ENCODE measurements at places on chromosomes 13 and 19.

- no peak for DNase-seq
Measured at GRCh38 chr13:92346046-92346445, 880.6 kb upstream of the GPC6 start.

DNA sequence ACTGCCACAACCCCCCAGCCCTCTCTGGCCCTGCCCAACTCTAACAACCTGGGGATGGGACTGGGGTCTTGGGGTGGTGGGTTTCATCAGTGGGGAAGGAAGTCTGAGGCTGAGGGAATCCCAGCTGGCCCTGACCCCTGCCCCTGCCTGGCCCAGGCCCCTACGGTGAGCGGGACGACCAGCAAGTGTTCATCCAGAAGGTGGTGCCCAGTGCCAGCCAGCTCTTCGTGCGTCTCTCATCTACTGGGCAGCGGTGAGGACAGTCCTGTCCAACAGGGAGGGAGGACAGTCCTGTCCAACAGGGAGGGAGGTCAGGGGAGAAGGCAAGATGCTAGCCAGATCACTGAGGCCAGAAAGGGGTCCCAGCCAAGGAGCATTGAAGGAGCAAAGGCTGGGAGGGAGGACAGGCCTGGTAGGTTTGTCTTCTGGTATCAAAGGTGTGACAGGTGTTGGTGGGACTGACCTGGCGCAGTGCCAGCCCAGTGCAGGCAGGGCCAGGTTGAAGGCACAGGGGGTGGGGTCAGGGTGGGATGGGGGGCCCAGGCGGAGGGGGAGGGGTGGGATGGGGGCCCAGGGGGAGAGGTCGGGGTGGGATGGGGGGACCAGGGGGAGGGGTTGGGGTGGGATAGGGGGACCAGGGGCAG, 12.1 kb upstream of the LTBP4 start:
- DNase-seq: no peak

DNA sequence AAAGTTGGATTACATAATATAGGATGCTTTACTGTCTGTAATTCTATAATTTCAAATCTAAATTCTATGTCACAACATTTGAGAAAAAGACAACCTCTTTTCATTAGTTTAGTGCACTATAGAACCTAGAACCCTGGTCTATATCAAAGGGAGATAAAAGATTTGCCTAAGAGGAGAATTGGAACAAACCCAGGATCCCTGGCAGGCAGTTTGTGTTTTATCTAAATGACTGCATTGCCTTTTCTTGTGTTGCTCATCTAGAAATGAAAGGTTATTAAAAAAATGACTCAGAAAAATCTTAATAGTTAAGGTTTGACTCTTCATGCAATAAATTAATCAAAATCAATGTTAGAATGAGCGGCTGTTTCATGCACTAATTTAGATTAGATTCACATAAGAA, 96.7 kb downstream of the PCDH9 start:
- no peak for DNase-seq

DNA sequence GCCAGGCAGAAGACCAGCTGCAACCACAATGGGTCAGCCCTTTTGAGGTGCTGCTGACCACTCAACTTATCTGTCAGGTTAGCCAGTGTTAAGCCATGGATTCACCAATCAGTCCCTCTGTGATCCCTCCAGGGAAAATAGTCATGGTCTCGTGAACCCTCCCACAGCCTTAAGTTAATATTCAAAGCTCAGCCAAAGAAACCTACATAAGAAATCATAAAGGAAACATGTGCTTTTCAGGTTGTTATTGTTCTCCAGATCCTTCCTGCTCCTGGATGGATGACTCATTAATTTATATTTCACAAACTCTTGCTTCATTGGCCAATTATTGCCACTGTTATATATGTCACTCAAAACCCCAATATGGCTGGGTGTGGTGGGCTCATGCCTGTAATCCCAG, 161.9 kb downstream of the B3GLCT start:
- DNase-seq: no peak

- DNase-seq: peak; percentile 70
Measured at GRCh38 chr19:46840498-46840942, 10.1 kb downstream of the AP2S1 start.

GRCh38 chr13:25170554-25171111, 1.5 kb downstream of the AMER2 start:
- DNase-seq: no peak

DNA sequence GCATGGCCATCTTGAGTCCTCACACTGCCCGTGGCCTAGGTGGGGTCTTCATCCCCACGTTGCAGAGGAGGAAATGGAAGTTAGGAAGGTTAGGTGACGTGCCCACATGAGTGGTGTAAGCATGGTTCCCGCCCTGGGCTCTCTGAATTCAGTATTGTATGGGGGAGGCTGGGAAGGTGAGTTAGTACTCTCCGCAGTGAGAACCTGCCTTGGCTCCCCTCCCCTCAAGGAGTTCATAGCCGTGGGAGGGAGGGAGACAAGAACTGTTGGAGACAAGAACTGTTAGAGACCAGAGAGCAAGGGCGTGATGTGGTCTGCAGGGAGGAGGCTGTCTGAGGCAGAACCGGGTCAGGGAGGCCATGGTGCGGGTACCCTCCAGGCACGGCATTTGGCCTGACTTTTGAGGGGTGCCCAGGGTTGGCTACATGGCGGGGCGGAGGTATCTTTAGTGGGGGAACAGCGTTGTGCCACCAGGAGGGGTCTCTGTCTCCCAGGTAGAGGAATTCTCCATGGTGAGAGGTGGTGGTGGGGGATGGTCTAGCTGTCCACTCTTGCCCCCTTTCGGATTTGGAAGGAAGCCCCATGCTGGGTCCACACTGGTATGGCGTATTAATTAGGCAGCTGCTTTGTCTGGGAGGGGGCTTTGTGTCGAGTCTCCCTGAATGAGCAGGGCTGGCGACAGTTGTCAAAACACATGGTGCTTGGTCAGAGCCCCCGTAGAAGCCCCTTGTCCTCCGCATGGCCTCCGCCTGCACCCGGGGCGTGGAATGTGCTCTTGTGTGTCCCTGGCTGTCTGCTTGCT, 45.8 kb downstream of the CAPN12 start:
- DNase-seq: no peak

GRCh38 chr19:51372021-51372648, 319 bp downstream of the NKG7 start:
- no peak for DNase-seq

DNA sequence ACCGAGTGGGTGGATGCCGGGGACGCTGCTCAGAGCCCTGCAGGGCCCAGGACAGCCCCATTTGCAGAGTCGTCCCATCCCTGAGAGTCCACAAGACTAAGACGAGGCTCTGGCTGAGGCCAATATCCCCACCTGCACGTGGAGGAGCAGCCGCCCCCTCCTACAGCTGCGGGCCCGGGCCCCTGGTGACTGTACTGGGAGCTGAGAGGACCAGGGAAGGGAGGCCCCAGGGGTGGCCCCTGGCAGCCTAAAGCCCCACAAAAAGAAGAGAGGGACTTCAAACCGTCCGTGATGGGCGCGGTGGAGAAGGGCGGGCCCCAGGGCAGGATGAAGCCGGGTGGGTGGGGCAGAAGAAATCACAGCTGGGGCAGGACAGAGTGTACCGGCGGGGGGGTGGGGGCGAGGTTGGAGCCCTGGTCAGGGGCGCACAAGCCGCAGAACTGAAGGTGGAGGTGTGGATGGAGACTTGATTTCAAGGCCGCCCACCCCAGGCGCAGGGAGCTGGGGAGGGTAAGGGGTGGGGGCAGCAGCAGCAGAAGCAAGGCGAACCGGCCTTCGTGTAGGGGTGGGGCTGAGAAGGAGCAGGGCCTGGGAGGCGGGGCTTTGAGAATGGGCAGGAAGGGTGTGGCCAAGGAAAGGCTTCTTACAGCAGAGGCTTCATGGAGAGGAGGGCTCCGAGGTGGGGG, 12.9 kb downstream of the CFD start:
- peak; percentile 57 for DNase-seq

- no peak for DNase-seq
Measured at GRCh38 chr13:95530178-95530577, 22.3 kb upstream of the CLDN10 start.

DNA sequence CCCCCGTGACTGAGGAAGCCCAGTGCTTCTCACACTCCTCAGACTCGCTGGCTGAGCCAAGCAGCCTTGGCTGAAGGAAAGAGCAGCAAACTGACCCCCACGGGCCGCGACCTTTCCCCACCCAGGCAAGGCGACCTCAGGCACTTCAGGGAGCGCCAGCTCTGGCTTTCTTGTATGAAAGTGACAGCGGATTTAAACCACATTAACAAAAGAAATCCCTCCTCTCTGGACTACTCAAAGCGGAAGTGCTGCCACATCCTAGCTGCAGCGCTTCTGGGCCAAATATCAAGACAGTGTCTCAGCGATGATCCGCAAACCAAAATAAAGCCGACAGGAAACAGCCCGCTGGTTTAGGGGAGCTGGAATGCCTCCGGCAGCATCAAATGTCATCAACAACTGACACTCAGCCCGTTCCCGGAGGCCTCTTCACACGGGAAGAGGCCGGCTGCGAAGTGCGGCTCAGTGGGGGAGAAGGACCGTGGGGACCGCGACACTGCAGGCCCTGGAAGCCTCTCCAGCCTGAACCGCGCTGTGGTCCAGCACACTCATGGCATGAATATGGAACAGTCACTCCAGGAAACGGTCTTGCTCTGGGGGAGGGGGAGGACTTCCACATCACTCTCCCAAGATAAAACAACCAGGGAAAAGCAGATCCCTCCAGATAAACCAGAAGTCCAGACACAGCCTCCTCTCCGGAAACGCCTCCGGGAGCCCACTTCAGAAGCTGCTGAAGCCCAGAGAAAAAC, 1.4 kb downstream of the RASA3 start:
- DNase-seq: no peak

DNA sequence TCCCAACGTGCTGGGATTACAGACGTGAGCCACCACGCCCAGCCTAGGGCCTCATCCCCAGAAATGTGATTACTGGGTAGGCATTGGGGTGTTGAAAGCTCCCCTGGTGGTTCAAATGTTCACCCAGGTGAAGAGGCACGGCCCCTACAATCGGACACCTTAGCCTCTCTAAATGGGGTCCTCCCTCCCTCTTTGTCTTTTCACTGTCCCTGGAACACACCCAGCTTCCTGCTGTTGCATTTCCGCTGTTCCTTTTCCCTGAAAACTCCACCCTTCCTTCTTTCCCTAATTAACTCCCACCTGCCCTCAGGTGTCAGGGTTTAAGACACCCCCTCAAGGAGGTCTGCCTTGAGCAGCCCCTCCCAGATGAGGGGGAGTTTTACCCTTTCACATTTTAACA, 3.6 kb upstream of the PRODH2 start:
- DNase-seq: no peak

DNA sequence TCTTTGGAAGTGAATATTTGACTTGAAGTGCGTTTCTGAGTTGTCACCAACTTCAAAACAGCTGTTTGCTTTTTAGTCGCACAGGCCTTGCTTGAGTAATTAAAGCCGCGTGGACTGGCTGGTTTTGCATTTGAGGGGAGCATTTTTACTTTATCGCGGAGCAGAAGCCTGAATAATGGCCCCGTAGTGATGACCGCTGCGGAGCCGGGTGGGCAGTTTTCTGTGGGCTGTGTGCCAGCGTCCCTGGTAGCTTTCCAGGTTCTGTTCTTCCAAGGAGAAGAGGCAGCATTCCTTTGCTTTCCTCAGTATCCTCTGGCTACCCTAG, 1.1 kb downstream of the NAA16 start:
- no peak for DNase-seq

DNA sequence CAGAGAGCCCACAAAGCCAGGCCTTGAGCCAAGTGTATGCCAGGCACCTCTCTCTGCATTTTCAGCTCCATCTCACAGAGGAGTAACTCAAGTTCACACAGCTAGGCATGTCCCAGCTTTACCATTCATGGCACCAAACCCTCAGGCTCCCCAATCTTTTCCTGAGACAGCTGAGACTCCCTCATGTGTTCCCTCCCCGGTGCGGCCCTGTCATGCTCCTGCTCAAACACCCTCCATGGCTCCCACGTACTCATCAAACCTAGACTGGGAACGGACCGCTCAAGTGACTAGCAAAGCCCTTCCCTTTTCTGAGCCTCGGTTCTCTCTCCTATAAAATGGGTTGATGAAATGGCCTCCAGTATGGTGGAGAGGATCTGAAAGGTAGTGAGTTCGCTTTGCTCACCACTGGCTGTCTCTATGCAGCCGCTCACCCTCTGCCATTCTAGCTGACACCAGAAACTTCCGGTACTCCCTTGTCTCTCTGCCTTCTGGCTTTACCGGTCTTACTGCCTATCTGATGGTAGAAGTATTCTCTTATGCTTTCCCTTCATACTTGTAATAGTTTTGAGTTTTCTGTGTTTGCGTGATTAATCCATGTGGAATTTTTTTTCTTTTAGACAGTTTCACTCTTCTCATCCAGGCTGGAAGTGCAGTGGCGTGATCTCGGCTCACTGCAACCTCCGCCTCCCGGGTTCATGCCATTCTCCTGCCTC, 7.8 kb upstream of the SLC44A2 start:
- DNase-seq: no peak

DNA sequence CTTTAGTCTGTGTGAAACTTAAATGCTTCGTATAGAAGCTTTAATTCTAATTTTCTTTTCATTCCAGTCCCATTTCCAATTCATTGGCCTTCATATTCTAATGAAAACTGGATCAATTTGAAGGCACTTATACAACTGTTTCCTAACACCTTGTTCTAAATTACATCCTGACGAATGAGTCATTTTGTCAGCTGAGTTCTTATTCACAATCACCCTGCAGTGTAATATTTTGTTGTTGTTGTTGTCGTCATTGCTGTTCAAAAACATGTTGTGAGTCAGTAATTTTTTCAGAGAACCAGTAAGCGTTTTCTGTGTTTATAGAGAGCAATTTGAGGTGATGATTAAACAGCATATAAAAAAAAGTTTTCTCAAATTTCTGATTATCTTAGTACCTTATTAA, 290.0 kb downstream of the PCDH9 start:
- no peak for DNase-seq

GRCh38 chr13:97121894-97122293, 100.2 kb upstream of the MBNL2 start:
- no peak for DNase-seq

DNA sequence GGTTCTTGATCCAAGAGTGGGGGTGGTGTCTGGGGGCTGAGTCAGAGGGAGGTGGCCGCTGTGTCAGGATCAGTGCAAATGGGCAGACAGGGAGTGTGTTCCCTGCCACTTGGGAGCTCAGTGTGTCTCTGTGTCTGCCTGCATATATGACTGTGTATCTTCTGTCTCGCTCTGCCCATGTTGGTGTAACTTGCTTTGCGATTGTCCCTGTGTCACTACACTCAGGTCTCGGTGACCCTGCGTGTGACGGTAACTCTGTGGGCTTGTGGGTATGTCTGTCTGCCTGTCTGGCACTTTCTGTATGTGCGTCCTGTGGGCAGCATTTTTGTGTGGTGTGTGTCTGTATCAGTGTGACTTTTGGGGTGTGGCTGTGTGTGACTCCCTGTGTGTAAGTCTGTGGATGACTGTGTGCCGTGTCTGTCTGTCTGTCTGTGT, 8.2 kb upstream of the ERFL start:
- DNase-seq: no peak

DNA sequence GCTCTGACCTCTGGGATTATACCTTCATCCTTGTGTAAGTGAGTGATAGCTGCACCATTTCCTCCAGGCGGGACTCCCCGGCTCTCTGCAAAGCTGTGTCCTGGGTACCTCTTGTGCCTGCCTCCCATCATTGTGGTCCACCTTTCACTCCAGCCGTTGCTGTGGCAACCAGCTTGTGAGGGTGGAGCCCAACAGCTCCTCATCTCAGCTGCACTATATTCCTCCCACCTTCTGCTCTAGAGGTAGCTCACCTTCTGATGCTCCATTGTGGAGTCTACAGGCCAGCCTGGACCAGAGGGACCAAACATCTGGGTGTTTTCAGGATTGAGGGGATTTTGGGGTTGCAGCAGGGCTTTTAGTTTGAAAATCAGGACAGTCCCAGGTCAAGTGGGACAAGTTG, 708.2 kb downstream of the UQCRFS1 start:
- no peak for DNase-seq

GRCh38 chr13:107730813-107731212, 484.5 kb downstream of the LIG4 start:
- no peak for DNase-seq

GRCh38 chr19:40702337-40703012, 12.0 kb upstream of the NUMBL start:
- DNase-seq: peak; percentile 81
